Mesothelial cell of epicardium (in vitro differentiated cells): ENCODE measurements at places on chromosomes 6 and 20.

GRCh38 chr6:75935473-75935793 lies 137.0 kb downstream of the IMPG1 start:
- H3K36me3 ChIP-seq, result no peaks in the 10 kb centered on the region
- no peak overlapping the region for H3K27ac ChIP-seq
- H3K4me3 ChIP-seq, result peak overlapping the region; percentile 66
- peaks cover 23% of the 10 kb centered on the region for H3K4me1 ChIP-seq

DNA sequence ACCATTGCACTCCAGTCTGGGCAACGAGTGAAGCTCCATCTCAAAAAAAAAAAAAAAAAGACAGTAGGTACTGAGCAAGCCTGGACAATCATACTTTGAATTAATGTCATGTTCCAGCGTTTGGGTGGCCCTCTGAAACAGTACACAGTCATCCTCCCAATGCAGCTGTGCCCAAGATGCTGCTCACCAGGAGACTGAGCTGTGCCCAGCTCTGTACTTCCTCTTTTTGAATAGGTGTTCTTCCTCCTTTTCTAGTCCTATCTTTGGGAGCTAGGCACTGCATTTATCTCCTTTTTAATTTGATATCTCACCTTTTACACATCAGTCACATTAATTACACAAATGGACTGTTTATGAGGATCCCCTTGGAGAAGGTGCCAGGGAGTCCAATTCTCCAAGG lies 101.5 kb downstream of the RPP40 start:
- peaks cover 26% of the 10 kb centered on the region for H3K4me1 ChIP-seq
- no peak overlapping the region for H3K27ac ChIP-seq
- DNase-seq, result no peak

- H3K27ac ChIP-seq, result no peak overlapping the region
- H3K36me3 ChIP-seq, result no peaks in the 10 kb centered on the region
- DNase-seq, result no peak
- H3K27me3 ChIP-seq, result no peaks in the 10 kb centered on the region
Observed at GRCh38 chr6:66230591-66230990, 523.6 kb upstream of the EYS start.

GRCh38 chr6:14143305-14143704 lies 25.7 kb downstream of the CD83 start:
- peaks cover 11% of the 10 kb centered on the region for H3K27me3 ChIP-seq
- no peaks in the 10 kb centered on the region for H3K36me3 ChIP-seq
- peaks cover 15% of the 10 kb centered on the region for H3K4me1 ChIP-seq
- H3K27ac ChIP-seq, result no peak overlapping the region

DNA sequence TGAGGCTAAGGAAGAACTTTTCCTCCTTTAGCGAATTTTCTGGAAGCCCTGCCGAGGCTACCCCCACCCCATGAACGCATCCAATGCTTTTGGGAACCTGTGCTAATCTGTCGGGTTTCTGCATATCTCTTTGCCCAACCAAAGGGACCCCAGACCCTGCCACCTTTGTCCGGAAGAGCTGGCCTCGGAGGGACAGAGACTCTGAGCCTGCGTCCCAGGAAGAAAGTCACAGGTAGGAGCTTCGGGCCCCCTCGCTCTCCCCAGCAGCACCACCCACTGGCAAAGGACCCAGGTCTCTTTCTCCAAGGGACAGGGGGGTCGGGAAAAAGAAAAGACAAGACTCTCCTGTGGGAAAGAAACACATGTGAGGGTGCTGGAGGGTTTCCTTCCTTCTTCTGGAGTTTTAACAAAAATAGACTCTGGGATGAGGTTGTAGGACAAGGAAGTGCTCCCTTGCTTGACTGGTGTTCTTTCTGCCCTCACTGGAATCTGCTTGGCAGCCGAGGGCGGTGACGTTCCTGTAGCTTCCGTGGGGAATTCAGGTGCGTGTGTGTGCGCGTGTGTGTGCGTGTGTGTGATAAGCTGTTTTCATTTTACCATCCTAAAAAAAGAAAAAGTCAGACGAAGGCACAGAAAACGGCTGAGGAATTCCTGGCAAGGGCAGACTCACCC lies 16.3 kb upstream of the FOXC1 start:
- H3K36me3 ChIP-seq, result no peaks in the 10 kb centered on the region
- peaks cover 54% of the 10 kb centered on the region for H3K27me3 ChIP-seq
- peak; percentile 31 for DNase-seq
- no peak overlapping the region for H3K4me3 ChIP-seq

DNA sequence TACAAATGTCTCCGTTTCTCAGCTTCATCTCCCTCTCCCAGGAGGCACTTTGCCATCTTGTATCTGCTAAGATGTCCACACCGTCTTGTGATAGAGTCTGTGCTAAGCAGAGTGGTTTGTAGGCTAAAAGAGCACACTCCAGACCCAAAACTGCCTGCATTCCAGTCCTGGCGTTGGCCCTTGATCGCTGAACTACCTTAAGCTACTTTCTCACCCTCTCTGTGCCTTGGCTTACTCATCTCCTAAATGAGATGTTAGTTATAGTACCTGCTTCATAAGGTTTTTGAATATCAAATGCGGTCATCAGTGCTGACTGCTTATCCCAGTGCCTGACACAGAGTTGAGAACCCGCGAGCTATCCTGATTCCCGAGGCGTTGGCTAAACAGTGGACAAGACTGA lies 14.0 kb downstream of the CASS4 start:
- H3K4me3 ChIP-seq, result no peak overlapping the region
- H3K27me3 ChIP-seq, result no peaks in the 10 kb centered on the region
- no peaks in the 10 kb centered on the region for H3K36me3 ChIP-seq
- no peak for DNase-seq
- H3K27ac ChIP-seq, result no peak overlapping the region

DNA sequence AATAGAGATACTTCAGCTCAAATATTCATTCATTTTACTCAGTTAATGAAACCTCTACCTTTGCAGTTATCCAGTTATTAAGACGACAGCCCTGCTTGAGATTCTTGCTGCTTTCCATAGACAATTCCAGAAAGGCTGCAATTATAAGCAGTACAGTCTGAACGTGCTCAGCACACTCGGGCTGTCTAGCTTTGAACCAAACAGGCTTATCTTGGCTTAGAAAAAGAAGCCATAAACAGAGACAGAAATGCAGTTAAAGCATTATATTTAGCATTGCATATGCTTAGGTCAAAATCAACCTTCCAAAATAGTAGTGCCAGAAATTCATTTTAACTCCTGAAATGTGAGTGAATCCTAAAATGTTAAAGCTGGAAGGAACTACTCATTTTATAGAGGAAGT lies 204.1 kb upstream of the KCNQ5 start:
- no peak overlapping the region for H3K4me3 ChIP-seq
- H3K27ac ChIP-seq, result no peak overlapping the region
- H3K36me3 ChIP-seq, result no peaks in the 10 kb centered on the region
- peaks cover 13% of the 10 kb centered on the region for H3K4me1 ChIP-seq
- no peak for DNase-seq

- H3K27ac ChIP-seq, result no peak overlapping the region
- no peaks in the 10 kb centered on the region for H3K4me1 ChIP-seq
- H3K4me3 ChIP-seq, result no peak overlapping the region
- no peak for DNase-seq
- no peaks in the 10 kb centered on the region for H3K27me3 ChIP-seq
- H3K36me3 ChIP-seq, result peaks cover 24% of the 10 kb centered on the region
Observed at GRCh38 chr20:37749218-37749617, 55.4 kb downstream of the CTNNBL1 start.

DNA sequence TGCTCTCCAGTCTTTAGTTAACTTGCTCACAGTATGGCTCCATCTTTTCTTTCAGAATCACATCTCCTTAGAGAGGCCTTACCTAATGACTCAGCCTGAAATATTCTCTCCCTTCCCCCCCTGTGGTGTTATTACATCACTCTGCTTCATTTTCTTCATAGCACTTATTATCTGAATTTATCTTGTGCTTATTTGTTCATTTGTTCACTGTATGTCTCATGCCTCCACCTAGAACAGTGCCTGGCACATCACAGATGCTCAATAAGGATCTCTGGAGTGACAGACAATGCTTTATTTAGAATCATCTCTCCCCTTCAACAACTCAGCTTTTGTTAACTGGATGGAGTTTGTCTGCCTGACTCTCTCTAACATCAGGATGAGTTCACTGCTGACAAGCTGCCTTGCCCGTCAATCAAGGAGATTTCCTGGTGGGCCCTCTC lies 96.6 kb upstream of the MAN1A1 start:
- no peaks in the 10 kb centered on the region for H3K36me3 ChIP-seq
- no peak overlapping the region for H3K4me3 ChIP-seq
- no peak for DNase-seq
- H3K27ac ChIP-seq, result peak overlapping the region; percentile 65
- peaks cover 36% of the 10 kb centered on the region for H3K4me1 ChIP-seq

- peak overlapping the region; percentile 97 for H3K27ac ChIP-seq
- H3K27me3 ChIP-seq, result no peaks in the 10 kb centered on the region
- peaks cover 78% of the 10 kb centered on the region for H3K4me1 ChIP-seq
- H3K36me3 ChIP-seq, result peaks cover 2% of the 10 kb centered on the region
- H3K4me3 ChIP-seq, result no peak overlapping the region
- no peak for DNase-seq
Observed at GRCh38 chr20:45344168-45344860, 3.9 kb downstream of the SDC4 start.

DNA sequence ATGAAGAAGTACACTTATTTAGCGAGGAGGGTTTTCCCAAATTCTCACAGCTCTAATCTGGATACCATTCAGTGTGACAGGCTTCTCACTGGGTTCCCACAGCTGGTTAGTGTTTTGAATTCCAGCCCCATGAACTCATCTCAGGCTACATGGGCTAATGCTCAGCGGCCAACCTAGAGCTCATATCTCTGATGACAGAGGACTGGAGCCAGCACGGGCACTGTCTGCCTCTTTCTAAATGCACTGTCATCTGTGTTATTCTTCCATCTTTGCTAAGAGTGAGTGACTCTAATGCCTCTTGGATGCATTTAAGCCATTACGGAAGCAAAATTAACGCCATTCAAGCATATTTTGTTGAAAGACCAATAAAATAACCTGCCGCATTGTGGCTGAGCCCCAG lies 308.9 kb upstream of the JAG1 start:
- H3K4me1 ChIP-seq, result peaks cover 17% of the 10 kb centered on the region
- peak overlapping the region; percentile 60 for H3K27ac ChIP-seq
- H3K27me3 ChIP-seq, result no peaks in the 10 kb centered on the region
- no peaks in the 10 kb centered on the region for H3K36me3 ChIP-seq
- H3K4me3 ChIP-seq, result no peak overlapping the region

DNA sequence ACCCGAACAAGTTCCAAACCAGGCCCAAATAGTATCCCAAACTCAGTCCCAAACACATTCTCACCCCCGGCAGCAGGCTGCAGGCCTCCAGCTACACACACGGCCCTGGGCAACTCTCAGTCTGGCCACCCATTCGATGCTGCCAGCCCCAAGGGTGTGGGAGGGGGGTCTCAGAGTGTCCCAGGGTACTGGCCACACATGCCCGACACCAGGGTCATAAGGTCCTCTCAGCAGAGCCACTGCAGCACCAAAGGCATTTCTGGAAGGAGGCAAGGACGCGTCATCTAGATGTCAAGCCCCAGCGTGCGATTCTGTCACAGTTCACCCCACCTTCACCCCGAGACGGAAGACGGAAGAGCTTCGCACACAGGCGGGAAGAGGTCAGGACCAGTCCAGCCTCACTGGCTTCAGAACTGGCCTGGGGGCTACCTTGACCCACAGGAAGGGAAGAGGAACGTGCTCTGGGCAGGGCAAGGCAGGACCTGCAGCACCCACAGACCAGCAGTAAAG lies 9.5 kb downstream of the MYL9 start:
- H3K4me3 ChIP-seq, result no peak overlapping the region
- peaks cover 8% of the 10 kb centered on the region for H3K4me1 ChIP-seq
- no peaks in the 10 kb centered on the region for H3K27me3 ChIP-seq
- H3K36me3 ChIP-seq, result peaks cover 10% of the 10 kb centered on the region
- DNase-seq, result no peak

DNA sequence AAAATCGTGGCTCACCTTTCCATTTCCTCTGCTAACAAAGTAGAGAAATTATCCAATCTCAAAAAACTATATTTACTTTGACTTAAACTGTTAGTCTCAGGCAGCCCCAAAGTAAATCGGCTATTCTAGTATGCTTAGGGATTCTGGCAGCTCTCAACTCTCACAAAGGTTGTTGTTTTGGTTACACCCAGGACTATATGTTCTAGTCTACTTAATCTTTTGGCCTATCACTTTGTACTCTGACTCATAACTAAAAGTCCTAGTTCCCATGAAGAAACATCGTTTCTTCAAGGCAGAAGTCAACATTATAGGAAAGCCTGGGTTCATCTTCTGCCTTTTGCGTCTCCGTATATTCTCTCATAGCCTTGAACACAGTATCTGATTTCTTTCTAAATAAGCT lies 42.3 kb downstream of the MYLK4 start:
- peaks cover 2% of the 10 kb centered on the region for H3K27me3 ChIP-seq
- H3K36me3 ChIP-seq, result peaks cover 8% of the 10 kb centered on the region
- no peaks in the 10 kb centered on the region for H3K4me1 ChIP-seq
- no peak overlapping the region for H3K27ac ChIP-seq
- no peak overlapping the region for H3K4me3 ChIP-seq

GRCh38 chr20:9592419-9592818 lies 78.0 kb downstream of the LAMP5 start:
- H3K27ac ChIP-seq, result no peak overlapping the region
- no peaks in the 10 kb centered on the region for H3K4me1 ChIP-seq
- no peak overlapping the region for H3K4me3 ChIP-seq
- H3K36me3 ChIP-seq, result no peaks in the 10 kb centered on the region
- H3K27me3 ChIP-seq, result peaks cover 41% of the 10 kb centered on the region
- no peak for DNase-seq

GRCh38 chr20:62007127-62007647 lies 58.5 kb downstream of the TAF4 start:
- no peaks in the 10 kb centered on the region for H3K27me3 ChIP-seq
- H3K4me3 ChIP-seq, result no peak overlapping the region
- no peaks in the 10 kb centered on the region for H3K4me1 ChIP-seq
- DNase-seq, result no peak
- peaks cover 21% of the 10 kb centered on the region for H3K36me3 ChIP-seq

GRCh38 chr6:14271789-14272736 lies 154.5 kb downstream of the CD83 start:
- H3K27me3 ChIP-seq, result peaks cover 20% of the 10 kb centered on the region
- no peak for DNase-seq
- no peaks in the 10 kb centered on the region for H3K36me3 ChIP-seq
- no peak overlapping the region for H3K27ac ChIP-seq

- H3K27me3 ChIP-seq, result no peaks in the 10 kb centered on the region
- H3K4me1 ChIP-seq, result peaks cover 12% of the 10 kb centered on the region
- H3K36me3 ChIP-seq, result peaks cover 9% of the 10 kb centered on the region
- no peak for DNase-seq
- no peak overlapping the region for H3K27ac ChIP-seq
Observed at GRCh38 chr6:80148220-80148619, 41.7 kb downstream of the BCKDHB start.

- H3K4me3 ChIP-seq, result no peak overlapping the region
- no peaks in the 10 kb centered on the region for H3K36me3 ChIP-seq
- H3K4me1 ChIP-seq, result peaks cover 6% of the 10 kb centered on the region
- no peak overlapping the region for H3K27ac ChIP-seq
Observed at GRCh38 chr6:34149452-34149810, 3.5 kb upstream of the GRM4 start.
